Eye (tissue), 1 donor: ENCODE measurements at places on chromosomes 6 and 20.

- no peak for DNase-seq
Observed at GRCh38 chr6:25138934-25139415, 140.2 kb upstream of the CARMIL1 start.

- DNase-seq, result peak; percentile 40
Observed at GRCh38 chr20:34581341-34582184, 23.0 kb downstream of the MAP1LC3A start.

- DNase-seq, result no peak
Observed at GRCh38 chr6:80922916-80923455, 816.5 kb downstream of the BCKDHB start.

GRCh38 chr6:123810214-123810613, 6.5 kb downstream of the NKAIN2 start:
- DNase-seq, result no peak

DNA sequence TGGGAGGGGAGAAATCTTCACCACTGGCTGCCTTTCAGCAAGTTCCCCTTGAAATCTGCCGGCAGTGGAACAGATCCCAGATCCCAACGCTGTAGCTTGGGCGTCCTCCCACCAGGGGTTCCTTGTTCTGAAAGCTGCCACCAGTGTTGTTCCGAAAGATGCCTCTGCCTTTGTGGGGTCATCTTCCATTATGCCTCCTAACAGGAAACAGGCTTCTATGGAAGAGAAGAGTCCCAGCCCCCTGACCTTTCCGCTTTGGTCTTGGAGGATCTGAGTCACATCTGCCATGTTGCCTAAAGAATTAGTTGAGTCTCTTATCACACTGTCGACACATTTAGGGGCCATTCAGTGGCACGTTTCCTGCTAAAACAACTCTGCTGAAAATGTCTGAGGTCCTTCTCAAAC, 57.5 kb upstream of the NFATC2 start:
- DNase-seq, result peak; percentile 17

- DNase-seq, result no peak
Observed at GRCh38 chr6:154301086-154301625, 55.4 kb downstream of the IPCEF1 start.

DNA sequence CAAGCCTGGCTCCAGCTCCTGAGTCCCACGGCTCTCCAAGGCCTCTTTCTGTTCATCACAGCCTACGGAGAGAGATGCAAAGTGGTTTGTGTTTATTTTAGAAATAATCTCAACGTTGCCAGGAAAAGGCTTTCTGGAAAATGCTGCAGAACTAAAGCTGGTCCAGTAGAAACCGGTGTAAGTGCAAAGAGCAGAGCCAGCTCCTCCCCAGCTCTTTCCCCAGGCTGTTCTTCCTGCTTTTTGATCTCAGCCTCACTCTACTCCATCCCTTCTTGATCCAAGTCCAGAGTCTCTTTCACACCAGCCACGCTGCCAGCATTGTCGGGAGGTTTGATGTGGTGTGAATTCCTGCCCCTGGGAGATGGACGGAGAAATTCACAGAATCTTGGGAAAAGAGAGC, 69.8 kb downstream of the TMEM170B start:
- no peak for DNase-seq

- DNase-seq, result peak; percentile 93
Observed at GRCh38 chr6:22147921-22148776, 148.7 kb downstream of the PRL start.

GRCh38 chr20:658731-659291, 5.8 kb upstream of the SRXN1 start:
- no peak for DNase-seq
